ENCODE measurements at places on chromosomes 3 and 15.

- no peak for DNase-seq
Observed at GRCh38 chr3:179309225-179310078, 13.4 kb upstream of the ZNF639 start.

DNA sequence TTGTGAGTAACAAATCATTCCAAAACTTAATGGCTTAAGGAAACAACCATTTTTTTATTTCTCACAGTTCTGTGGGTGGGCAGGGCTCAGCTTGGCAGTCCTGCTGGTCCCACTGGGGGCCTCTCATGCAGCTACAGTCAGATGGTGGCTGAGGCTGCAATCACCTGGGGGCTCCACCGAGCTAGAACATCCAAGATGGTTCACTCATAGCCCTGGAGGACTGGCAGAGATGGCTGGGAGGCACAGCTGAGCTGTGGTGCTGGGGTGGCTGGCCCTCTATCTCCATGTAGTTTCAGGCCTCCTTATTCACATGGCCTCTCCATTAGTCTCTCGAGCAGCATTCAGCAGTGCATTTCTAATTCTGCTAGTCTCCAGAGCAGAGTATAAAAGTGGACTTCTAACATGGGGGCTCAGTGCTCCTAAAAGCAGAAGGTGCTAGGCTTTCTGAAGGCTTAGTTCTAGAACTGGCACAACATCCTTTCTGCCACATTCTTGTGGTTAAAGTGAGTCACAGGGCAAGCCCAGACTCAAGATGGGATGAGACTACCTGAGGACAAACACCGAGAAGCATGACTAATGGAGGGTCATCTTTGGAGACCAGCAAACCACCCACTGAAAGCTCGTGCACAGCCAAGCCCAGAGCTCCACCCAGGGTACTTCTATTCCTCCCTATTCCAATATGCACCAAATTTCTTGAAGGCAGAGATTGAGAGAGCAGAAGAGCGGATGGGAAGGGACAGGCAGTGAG, 6.3 kb downstream of the CAV3 start:
- peak; percentile 82 for DNase-seq

GRCh38 chr3:126983276-126983652, 349 bp downstream of the PLXNA1 start:
- DNase-seq: no peak

DNA sequence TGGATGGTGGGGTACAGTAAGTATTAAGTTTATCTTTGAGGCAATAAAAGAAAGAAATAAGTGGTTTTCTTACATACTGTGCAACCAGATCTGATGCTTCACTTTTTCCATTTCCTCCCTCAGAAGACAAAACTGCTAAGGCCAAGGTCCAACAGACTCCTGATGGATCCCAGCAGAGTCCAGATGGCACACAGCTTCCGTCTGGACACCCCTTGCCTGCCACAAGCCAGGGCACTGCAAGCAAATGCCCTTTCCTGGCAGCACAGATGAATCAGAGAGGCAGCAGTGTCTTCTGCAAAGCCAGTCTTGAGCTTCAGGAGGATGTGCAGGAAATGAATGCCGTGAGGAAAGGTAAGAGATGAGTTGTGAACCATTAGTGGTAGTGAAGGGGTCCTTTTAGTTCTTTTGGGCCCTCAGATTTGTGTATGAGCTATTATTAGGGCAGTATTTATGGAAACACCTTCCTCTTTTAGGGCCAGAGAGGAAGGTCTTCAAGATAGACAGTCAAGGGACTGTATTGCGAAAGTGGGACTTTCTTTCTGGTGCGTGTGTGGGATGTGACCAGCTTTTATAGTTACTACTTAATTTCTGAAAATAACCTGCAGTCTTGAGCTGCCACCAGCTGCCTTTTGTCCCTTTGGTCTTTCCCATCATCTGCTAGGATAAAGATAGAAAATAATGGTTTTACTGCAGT, 4.6 kb downstream of the ALAS1 start:
- no peak for DNase-seq

GRCh38 chr3:29534006-29534405, 253.1 kb downstream of the RBMS3 start:
- no peak for DNase-seq

- DNase-seq: no peak
Observed at GRCh38 chr3:113329757-113330156, 111.5 kb downstream of the CFAP44 start.

- DNase-seq: no peak
Observed at GRCh38 chr15:35944945-35945585, 399.1 kb upstream of the DPH6 start.

- DNase-seq: no peak
Observed at GRCh38 chr3:40940651-40941050, 258.7 kb upstream of the CTNNB1 start.

DNA sequence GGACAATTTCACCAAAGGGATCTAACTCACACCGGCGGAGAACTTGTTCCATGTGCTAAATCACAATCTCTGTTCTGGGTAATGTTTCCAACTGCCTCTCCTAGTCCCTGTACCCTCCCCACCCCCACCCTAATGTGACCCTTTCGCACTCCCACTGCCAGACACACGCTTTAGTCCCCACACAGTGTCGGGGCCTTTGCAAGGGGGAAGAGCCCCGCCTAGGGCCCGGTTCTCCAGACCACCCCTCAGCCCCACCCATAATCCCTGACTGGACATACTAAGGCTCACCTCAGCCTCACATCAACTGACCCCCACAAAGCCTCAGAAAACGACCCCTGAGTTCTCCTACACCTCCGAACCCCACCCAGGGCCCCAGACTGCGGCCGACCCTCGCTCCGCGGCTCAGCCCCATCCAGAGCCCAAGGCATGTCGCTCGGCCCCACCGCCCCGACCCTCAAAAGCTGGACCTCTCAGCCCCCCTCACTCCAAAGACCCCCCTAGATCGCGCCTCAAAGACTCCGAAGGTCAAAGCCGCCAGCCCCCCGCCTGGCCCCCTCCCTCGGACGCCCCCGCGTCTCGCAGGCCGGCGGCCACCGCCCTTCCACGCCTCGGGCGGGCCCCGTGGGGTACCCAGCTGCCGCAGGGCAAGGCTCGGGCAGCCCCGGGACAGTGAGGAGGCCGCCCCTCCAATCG, 72.0 kb upstream of the MAP4 start:
- no peak for DNase-seq

DNA sequence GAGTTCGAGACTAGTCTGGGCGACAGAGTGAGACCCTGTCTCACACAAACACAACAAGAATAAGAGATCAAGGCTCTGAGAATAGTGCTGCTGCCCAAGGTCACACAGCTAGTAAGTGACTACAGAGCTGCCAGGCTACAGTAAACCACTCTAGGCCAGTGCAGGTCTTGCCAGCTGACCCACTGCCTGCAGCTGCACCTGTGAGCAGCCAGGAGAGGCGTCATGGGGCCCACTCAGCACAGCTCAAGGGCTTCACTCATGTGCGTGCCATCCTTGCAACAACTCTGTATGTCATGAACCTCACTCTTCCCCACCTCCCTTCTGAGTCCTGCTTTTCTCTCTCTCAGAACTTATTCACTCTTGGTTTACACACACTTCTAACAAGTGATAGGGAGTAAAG, 176.7 kb downstream of the SMAD6 start:
- no peak for DNase-seq

GRCh38 chr3:53083949-53084309, 38.1 kb upstream of the SFMBT1 start:
- no peak for DNase-seq

- DNase-seq: no peak
Observed at GRCh38 chr3:155131104-155131503, 51.0 kb downstream of the MME start.
